ENCODE measurements at places on chromosomes 4 and X. TPM values are rescaled to one million over a fixed set of nuclear protein-coding genes. Genes with fewer than 3 reads are reported as not detected.

The H2BW1 gene
- not detected for total RNA-seq

The CT45A10 gene
- not detected for total RNA-seq

The FAT4 gene
- 1.2 TPM for total RNA-seq

The GLOD5 gene
- total RNA-seq, result not detected

The HEPH gene
- 0.10 TPM for total RNA-seq

The ESX1 gene
- not detected for total RNA-seq

The NUDT10 gene
- total RNA-seq, result 2.2 TPM

The COL25A1 gene
- total RNA-seq, result 13.2 TPM

The SLC34A2 gene
- total RNA-seq, result not detected

The SSX4 gene
- not detected for total RNA-seq

Measured in SJCRH30 (cell line).